ENCODE measurements at places on chromosomes 12 and 14. TPM values are rescaled to one million over a fixed set of nuclear protein-coding genes. Genes with fewer than 3 reads are reported as not detected.

GRCh38 chr14:75205591-75205990, 29.2 kb upstream of the TMED10 start:
- no peaks in the 10 kb centered on the region for H3K4me1 ChIP-seq
- H3K27me3 ChIP-seq = no peaks in the 10 kb centered on the region
- H3K27ac ChIP-seq = no peak overlapping the region
- H3K36me3 ChIP-seq = no peaks in the 10 kb centered on the region

Gene TAS2R31
- total RNA-seq = 2.0 TPM

Gene TAS2R10
- not detected for total RNA-seq

GRCh38 chr12:66176105-66176900, 6.5 kb upstream of the TMBIM4 start:
- DNase-seq = no peak
- no peaks in the 10 kb centered on the region for H3K36me3 ChIP-seq
- H3K27ac ChIP-seq = no peak overlapping the region

Gene CIROP
- not detected for total RNA-seq

GRCh38 chr12:11615481-11615880, 34.0 kb upstream of the ETV6 start:
- H3K4me3 ChIP-seq = no peak overlapping the region
- H3K27me3 ChIP-seq = no peaks in the 10 kb centered on the region
- H3K36me3 ChIP-seq = no peaks in the 10 kb centered on the region

Gene SERPINA3
- not detected for total RNA-seq

Gene NRIP2
- total RNA-seq = not detected

DNA sequence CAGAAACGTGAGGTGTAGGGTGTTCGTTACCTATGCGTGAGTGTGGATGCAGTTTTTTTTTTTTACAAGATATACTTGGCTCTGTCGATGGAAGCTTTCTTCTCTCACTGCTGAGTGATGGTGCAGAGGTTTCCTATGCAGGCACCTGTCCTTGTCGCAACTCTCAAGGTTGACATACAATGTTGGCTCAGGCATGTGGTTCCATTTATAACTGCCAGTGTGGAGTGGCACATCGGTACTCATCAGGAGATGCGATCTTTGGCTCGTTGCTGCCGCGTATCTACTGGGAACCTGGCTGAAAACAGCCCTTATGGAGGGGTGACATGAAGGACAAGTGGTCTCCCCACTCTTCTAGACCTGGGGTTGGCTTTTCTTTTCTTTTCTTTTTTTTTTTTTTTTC, 109.0 kb downstream of the ZNF664 start:
- no peaks in the 10 kb centered on the region for H3K36me3 ChIP-seq
- no peak for DNase-seq
- H3K27me3 ChIP-seq = no peaks in the 10 kb centered on the region

- no peaks in the 10 kb centered on the region for H3K4me1 ChIP-seq
- H3K27ac ChIP-seq = no peak overlapping the region
- H3K36me3 ChIP-seq = no peaks in the 10 kb centered on the region
- no peak overlapping the region for H3K4me3 ChIP-seq
These were observed 8.4 kb downstream of the PITPNM2 start for GRCh38 chr12:123142518-123142840.

DNA sequence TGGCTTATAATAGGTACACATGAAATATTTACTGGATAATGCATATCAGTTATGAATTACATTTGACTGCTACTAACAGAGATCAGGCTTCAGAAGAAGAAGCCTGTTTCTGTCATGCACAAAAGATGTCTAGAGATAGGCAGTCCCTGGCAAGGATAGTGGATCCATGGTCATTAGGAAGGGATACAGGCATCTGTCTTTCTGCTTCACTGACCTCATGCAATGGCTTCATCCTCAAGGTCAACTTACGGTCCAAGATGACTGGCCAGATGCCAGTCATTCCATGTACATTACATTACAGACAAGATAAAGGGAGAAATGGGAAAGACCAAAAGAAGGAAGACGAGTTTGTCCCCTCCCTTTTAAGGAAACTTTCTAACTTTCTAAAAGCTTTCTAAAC, 94.0 kb downstream of the NUAK1 start:
- H3K27ac ChIP-seq = no peak overlapping the region
- no peak for DNase-seq
- H3K36me3 ChIP-seq = no peaks in the 10 kb centered on the region
- H3K4me1 ChIP-seq = no peaks in the 10 kb centered on the region
- H3K27me3 ChIP-seq = no peaks in the 10 kb centered on the region
- H3K4me3 ChIP-seq = no peak overlapping the region

- peaks cover under 1% of the 10 kb centered on the region for H3K27me3 ChIP-seq
- DNase-seq = no peak
- H3K4me1 ChIP-seq = peaks cover 3% of the 10 kb centered on the region
- peak overlapping the region; percentile 41 for H3K4me3 ChIP-seq
- H3K36me3 ChIP-seq = no peaks in the 10 kb centered on the region
These were observed 1.8 kb downstream of the SLC8A3 start for GRCh38 chr14:70186900-70187451.

Gene FGF23
- not detected for total RNA-seq

DNA sequence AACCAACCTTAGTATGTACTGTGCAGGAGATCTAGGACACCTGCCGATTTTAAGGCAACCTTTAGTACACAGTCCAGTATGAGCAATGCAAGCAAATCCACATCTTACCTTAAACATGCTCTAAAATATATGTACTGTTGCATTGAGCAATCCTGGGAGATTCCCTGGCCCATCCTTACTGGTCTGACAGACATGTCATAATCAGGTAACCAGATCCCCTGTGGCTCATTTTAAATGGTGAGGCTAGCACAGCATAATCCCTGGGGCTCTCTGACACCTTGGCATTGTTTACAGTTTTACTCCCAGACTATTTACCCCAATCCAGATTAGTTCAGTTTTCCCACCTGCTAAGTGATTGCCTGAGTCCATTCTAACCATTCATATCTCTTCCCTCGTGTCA, 15.1 kb downstream of the BMAL2 start:
- H3K36me3 ChIP-seq = no peaks in the 10 kb centered on the region
- no peaks in the 10 kb centered on the region for H3K4me1 ChIP-seq

Gene TAC3
- 0.81 TPM for total RNA-seq

Gene TMEM121
- 0.83 TPM for total RNA-seq

Gene DHH
- 0.91 TPM for total RNA-seq

DNA sequence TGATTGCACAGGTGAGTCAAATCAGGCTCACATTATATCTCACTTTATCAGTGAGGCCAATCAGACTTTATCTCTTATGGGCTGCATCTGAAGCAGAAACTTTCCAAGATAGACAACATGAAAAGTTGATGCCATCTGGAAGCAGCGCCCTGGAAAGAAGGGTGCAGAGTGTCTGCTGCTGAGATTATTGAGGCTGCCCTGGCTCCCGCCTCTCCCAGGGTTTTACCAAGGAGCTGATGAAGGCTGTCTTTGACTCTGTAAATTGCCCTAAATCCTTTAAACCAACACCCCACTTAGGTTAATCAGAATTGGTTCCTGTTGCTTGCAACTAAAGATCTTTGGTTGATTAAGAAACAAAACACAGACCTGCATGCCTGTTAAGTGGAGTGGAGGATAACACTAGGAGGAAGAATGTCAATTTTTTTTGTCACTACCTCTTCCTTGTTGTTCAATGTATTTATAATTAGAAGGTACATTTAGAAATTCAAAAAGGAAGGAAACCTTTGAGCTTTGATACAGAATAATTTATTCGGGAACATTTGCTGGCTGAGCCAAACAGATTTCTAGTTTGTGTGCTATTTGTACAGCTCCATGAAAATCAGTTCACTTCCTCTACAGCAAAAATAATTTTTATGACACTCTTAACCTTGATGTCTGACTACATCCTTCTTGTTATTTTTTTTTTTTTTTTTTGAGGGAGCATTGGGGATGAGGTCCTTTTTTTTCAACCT, 104.1 kb downstream of the VEZT start:
- no peak overlapping the region for H3K27ac ChIP-seq
- no peak for DNase-seq
- no peaks in the 10 kb centered on the region for H3K4me1 ChIP-seq
- H3K36me3 ChIP-seq = no peaks in the 10 kb centered on the region
- no peaks in the 10 kb centered on the region for H3K27me3 ChIP-seq
- H3K4me3 ChIP-seq = no peak overlapping the region

- peaks cover 36% of the 10 kb centered on the region for H3K4me1 ChIP-seq
- no peak for DNase-seq
- H3K27ac ChIP-seq = no peak overlapping the region
- H3K36me3 ChIP-seq = no peaks in the 10 kb centered on the region
- H3K27me3 ChIP-seq = no peaks in the 10 kb centered on the region
These were observed 237.4 kb downstream of the CHST11 start for GRCh38 chr12:104694161-104694560.

DNA sequence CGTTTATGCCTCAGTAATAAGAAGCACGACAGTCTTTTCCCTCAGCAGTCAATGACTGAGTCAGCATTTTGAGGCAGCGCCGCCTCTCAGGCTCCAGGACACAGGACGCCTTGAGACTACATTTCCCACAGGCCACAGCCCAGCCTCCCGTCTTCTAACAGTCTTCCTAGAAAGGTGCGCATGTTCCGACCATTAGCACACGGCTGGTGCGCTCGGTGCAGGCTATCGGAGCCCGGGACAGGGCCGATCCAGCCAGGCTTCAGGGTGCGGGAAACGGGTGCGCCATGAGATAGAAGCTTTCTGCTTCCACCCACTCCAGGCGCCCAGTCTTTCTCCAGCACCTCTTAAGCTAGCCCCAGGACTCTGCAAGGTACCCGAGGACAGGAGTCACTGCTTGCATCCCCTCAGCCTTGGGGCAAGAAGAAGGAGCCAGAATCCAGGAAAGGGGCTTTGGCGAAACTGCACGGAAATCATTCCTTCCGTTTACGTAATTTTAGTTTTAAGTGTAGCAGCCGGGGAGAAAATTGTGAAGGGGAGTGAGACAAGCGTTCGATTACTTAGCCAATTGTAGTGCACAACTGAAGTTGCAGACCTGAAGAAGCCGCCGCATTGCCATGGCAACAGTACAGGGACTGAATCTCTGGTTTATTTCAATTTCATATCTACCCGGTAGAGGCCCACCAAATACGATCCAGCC, 54.0 kb downstream of the ZNF641 start:
- DNase-seq = peak; percentile 30
- H3K27ac ChIP-seq = peak overlapping the region; percentile 50
- no peaks in the 10 kb centered on the region for H3K4me1 ChIP-seq

GRCh38 chr14:82779301-82779700, 1245.6 kb upstream of the SEL1L start:
- DNase-seq = no peak
- no peak overlapping the region for H3K4me3 ChIP-seq
- no peaks in the 10 kb centered on the region for H3K4me1 ChIP-seq
- no peaks in the 10 kb centered on the region for H3K27me3 ChIP-seq
- no peak overlapping the region for H3K27ac ChIP-seq

Gene PDE3A
- total RNA-seq = 0.42 TPM

- no peak overlapping the region for H3K27ac ChIP-seq
- peaks cover 20% of the 10 kb centered on the region for H3K4me1 ChIP-seq
- no peaks in the 10 kb centered on the region for H3K27me3 ChIP-seq
- peaks cover 8% of the 10 kb centered on the region for H3K36me3 ChIP-seq
These were observed 1.2 kb upstream of the COX14 start for GRCh38 chr12:50110762-50111351.

DNA sequence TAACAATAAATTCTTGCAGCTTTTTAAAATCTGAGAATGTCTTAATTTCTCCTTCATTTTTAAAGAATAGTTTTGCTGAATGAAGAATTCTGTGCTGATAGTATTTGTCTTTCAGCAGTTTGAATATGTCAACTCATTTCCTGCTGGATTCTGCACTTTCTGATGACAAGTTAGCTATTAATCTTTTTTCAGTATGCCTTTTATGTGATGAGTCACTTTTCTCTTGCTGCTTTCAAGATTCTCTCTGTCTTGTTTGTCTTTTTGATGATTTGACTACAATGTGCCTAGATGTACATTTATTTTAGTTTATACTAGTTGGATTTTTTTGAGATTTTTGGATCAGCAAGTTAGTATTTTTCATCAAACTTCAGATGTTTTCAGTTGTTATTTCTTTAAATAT, 87.9 kb upstream of the AVPR1A start:
- H3K27me3 ChIP-seq = no peaks in the 10 kb centered on the region
- H3K4me3 ChIP-seq = no peak overlapping the region
- DNase-seq = no peak

- H3K4me1 ChIP-seq = peaks cover 10% of the 10 kb centered on the region
- no peak for DNase-seq
- H3K27ac ChIP-seq = no peak overlapping the region
- H3K4me3 ChIP-seq = no peak overlapping the region
- no peaks in the 10 kb centered on the region for H3K36me3 ChIP-seq
- no peaks in the 10 kb centered on the region for H3K27me3 ChIP-seq
These were observed 47.3 kb upstream of the BCL2L14 start for GRCh38 chr12:12023456-12023855.

Gene TEX52
- total RNA-seq = not detected

Gene SLC6A12
- 0.30 TPM for total RNA-seq

- DNase-seq = no peak
- H3K4me3 ChIP-seq = peak overlapping the region; percentile 91
- peak overlapping the region; percentile 84 for H3K27ac ChIP-seq
- no peaks in the 10 kb centered on the region for H3K36me3 ChIP-seq
- no peaks in the 10 kb centered on the region for H3K27me3 ChIP-seq
These were observed 1.1 kb upstream of the LRP1 start for GRCh38 chr12:57127101-57127725.

- H3K27ac ChIP-seq = no peak overlapping the region
- H3K36me3 ChIP-seq = no peaks in the 10 kb centered on the region
- no peak overlapping the region for H3K4me3 ChIP-seq
- no peak for DNase-seq
- no peaks in the 10 kb centered on the region for H3K27me3 ChIP-seq
- no peaks in the 10 kb centered on the region for H3K4me1 ChIP-seq
These were observed 965.5 kb downstream of the TMEM121 start for GRCh38 chr14:106491851-106492250.

DNA sequence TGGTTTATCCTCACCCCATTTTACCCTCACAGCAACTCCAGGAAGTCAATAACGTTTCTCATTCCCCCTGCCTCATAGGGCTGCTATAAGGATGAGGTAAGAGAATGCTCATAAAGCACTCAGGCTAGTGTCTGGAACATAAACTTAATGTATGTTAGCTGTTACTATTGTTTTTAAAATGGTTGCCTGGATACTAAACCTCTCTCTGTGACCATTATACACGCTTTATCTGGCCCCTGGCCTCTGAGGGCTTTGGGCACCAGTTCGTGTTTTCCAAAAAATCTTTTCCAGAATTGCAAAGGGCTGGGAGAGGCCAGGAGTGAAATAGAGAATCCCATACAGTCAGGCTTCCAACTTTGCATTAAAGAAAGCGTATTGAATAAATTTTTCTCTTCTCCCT, 113.9 kb downstream of the KTN1 start:
- H3K27me3 ChIP-seq = no peaks in the 10 kb centered on the region
- H3K4me3 ChIP-seq = no peak overlapping the region
- H3K36me3 ChIP-seq = no peaks in the 10 kb centered on the region
- no peak overlapping the region for H3K27ac ChIP-seq
- DNase-seq = no peak

- no peak for DNase-seq
- no peak overlapping the region for H3K27ac ChIP-seq
- H3K27me3 ChIP-seq = no peaks in the 10 kb centered on the region
- no peak overlapping the region for H3K4me3 ChIP-seq
- H3K36me3 ChIP-seq = no peaks in the 10 kb centered on the region
These were observed 36.7 kb upstream of the GNG2 start for GRCh38 chr14:51823706-51824105.

GRCh38 chr14:35578135-35578534, 44.2 kb downstream of the INSM2 start:
- no peak overlapping the region for H3K4me3 ChIP-seq
- H3K4me1 ChIP-seq = no peaks in the 10 kb centered on the region
- no peak overlapping the region for H3K27ac ChIP-seq
- DNase-seq = no peak
- H3K36me3 ChIP-seq = no peaks in the 10 kb centered on the region
- no peaks in the 10 kb centered on the region for H3K27me3 ChIP-seq

Gene NOVA1
- total RNA-seq = not detected

Gene GATC
- 26.9 TPM for total RNA-seq

- H3K4me1 ChIP-seq = no peaks in the 10 kb centered on the region
- no peak overlapping the region for H3K27ac ChIP-seq
- no peaks in the 10 kb centered on the region for H3K27me3 ChIP-seq
- H3K36me3 ChIP-seq = no peaks in the 10 kb centered on the region
These were observed 228.4 kb upstream of the FLRT2 start for GRCh38 chr14:85301506-85301905.

Gene CEBPE
- 1.2 TPM for total RNA-seq
